Suppressor macrophage treated with lipopolysaccharide for 1 hour (primary cell): ENCODE measurements at places on chromosomes 13 and 19.

DNA sequence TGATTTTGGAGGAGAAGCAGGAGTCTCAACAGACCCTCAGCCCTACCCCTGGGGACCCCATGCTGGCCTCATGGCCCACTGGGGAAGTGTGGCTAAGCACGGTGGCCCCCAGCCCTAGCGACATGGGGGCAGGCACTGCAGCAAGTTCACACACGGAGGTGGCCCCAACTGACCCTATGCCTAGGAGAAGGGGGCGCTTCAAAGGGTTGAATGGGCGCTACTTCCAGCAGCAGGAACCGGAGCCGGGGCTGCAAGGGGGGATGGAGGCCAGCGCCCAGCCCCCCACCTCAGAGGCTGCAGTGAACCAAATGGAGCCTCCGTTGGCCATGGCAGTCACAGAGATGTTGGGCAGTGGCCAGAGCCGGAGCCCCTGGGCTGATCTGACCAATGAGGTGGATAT lies 14.9 kb downstream of the NCAN start:
- no peak for DNase-seq

DNA sequence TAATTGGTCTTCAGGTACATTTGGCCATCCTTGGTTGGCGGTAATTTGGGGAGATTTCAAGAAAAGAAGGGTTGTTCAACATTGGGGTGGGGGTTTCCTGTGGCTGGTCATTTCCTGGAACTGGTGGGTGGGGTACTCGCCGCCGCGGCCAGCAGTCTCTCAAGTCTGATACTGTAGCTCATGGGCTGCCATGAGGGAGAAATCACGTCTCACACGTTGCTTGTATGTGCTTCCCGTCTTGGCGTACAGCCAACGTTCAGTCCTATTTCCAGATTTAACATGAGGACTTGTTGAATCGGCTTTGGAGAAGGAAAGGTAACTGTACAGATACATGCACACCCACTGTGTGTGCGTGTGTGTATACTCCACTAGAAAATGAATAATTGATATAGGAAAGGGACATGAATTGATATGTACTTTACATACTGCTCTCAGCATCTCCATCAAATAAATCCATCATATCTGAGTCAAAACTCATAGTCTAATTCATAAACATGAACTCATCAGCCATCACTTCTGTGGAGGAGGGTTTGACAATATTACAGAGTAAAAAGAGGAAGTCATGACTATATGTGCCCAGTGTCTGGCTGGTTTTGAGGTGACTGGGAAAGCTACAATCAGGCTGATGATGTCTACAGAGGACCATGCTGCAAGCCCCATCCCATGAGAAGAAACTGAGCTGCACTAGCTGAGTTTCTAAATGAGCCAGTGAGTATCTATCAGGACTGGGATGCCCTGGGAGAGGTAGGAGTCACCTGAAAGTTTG lies 418.1 kb downstream of the TSHZ3 start:
- no peak for DNase-seq

DNA sequence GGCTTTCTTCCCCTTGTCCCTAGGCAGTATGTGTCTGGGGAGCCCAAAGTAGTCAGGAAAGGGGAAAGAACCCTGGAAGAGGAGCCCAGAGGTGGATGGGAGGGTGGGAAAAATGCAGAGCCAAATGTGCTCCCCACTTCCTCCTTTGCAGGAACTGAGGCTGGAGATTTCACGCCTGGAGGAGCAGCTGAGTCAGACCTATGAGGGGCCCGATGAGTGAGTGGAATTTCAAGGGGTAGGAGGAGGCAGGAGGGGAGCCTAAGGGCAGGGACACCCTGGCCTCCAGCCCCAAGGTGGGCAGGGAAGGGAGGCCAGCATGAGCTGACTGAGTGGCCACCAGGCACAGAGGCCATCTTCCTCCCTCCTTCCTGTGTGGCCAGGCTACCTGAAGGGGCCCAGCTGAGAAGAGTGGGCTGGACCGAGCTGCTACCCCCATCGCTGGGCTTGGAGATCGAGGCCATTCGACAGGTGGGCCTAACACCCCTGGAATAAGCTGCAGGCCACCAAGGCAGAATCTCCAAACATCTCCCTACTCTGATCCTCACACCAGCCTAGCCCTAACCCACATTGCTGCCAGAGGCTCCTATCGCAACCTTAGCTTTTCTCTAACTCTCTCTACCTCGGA lies 14.3 kb downstream of the PTH2 start:
- DNase-seq = peak; percentile 76

GRCh38 chr13:45295536-45295935 lies 45.4 kb downstream of the TPT1 start:
- no peak for DNase-seq

DNA sequence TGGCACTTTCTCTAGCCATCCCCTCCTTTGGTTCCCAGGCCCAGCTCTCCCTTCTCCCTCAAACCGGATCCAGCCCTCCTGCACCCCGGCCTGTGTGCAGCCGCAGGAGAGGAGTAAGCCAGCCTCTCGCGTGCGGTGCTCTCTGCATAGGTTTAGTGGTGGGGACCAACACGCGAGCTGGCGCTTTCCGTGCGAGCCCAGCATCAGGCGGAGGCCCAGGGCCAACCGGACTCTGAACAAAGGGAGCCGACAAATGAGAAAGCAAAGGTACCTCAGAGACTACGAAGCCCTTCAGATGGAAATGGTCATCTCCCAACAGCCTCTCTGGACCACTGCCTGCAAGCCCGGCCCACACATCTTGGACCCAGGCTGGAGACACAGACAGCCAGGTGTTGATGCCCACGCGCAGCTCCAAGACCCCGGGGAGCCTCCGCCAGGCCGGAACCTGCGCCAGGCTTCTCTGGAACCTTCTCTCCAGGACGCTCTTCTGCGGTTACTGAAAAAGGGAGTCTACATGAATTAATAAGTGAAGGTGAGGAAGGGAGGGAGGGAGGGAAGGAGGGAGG lies 16.5 kb upstream of the LATS2 start:
- no peak for DNase-seq

- DNase-seq = peak; percentile 56
Measured at GRCh38 chr13:41985788-41986508, 25.0 kb upstream of the VWA8 start.

DNA sequence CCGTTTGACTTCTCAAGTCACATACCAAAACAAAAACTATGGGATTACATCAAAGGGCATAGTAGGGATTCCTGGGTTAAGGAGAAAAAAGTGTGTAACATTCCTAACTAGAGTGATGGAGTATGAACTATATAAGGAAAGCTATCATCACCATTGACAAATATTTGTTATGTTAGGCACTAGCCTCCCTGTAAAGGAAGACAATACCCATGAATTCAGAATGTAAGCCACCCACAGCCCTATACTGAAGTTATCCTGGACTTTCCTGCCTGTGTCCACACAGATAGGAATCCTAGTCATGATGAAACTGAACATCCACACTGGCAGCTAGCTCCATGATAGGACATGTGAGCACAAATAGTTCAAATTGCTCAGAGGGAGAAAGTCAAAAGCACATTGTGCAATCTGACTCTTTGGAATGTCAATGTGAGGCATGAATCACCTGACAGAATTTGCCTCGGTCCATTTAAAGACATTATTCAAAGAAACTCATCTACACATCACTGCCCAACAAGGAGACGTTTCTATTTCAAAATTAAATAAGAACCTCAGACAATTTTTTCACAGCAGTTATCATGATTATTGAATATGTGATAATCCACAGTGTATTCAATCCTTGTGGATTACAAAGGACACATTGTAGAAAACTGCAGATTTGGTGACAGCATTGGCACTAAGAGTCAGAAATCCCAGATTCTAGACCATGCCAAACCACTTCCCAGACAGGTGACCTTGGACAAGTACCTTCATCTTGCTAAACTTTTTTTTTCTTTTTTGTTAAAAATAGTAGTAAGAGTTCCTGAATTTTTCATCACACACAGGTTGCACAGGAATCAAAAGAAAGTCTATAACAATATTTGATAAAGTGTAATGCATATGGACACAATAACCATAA lies 529.3 kb downstream of the IRS2 start:
- DNase-seq = peak; percentile 12

DNA sequence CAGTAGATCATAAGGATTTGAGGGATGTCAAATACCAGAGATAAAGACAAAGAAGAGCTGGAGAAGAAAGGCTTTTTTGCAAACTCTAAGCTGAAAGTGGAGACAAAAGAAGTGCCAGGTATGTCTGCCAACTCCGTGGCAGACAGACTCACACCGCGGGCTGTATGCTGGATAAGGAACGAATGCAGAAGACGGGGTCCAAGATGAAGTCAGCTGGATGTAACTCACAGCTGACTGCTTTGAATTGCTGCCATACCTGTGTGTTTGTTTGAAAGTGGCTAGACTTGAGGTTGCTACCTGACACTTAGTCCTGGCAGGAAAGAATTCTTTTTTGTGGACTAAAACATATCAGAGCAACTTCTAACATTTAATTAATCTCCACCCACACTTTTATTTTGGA lies 398.8 kb downstream of the DLEU7 start:
- no peak for DNase-seq

GRCh38 chr13:65339241-65339640 lies 1890.9 kb downstream of the PCDH9 start:
- DNase-seq = no peak

- DNase-seq = peak; percentile 69
Measured at GRCh38 chr19:28475525-28475924, 737.4 kb downstream of the UQCRFS1 start.

GRCh38 chr13:49841964-49842363 lies 49.5 kb upstream of the KPNA3 start:
- no peak for DNase-seq

GRCh38 chr13:95231393-95231792 lies 69.9 kb downstream of the ABCC4 start:
- no peak for DNase-seq

DNA sequence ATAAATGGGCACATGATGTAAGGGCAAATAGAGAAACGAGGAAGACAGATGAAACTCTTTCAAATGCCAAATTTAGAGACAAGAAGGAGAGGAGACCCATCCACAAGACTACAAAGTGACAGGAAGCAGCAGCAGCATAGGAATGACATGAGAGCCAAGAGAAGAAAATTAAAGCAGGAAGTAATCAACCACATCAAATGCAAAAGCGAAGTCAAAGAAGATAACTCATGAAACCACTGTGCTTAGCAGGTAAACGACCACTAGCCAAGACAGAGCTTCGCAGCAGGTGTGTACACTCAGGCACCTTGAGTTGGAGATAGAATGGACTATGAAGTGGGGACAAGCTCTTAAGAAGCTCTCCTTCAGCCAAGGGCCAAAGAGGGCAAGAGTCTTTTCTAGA lies 64.1 kb downstream of the KLF12 start:
- DNase-seq = no peak

GRCh38 chr19:982567-983170 lies 1.5 kb upstream of the WDR18 start:
- DNase-seq = peak; percentile 82

GRCh38 chr13:32019612-32020233 lies 11.9 kb upstream of the FRY start:
- DNase-seq = peak; percentile 65

GRCh38 chr19:36013280-36014011 lies 567 bp downstream of the ALKBH6 start:
- DNase-seq = no peak
